ENCODE measurements at places on chromosomes 13 and 19. TPM values are rescaled to one million over a fixed set of nuclear protein-coding genes. Genes with fewer than 3 reads are reported as not detected.

DNA sequence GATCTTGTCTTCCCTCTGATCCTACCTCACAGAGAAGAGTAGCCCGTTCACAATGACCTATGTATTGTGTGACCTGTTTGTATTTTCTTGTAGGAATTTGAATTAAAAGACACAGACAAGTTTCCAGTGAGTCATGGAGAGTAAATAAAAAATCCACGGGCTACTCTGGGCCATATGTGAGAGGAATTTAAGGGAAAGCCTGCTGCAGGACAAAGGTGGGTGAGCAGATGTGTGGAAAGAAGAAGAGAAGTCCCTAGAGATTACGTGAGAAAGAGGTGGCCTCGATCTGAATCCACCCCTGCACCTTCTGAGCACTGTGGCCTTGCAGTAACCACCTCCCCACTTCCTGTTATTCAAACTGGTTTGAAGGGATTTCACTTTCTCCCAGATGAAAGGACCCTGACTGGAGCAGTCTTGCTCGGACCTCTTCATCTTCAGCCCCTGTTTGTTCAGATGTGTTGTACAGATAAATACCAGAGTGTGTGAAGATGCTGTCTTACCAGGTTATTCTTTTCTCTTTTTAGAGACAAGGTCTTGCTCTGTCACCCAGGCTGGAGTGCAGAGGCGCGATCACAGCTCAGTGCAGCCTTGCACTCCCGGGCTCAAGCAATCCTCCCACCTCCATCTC lies 205.4 kb downstream of the PDS5B start:
- no peak overlapping the region for H3K4me3 ChIP-seq
- no peaks in the 10 kb centered on the region for H3K27me3 ChIP-seq
- DNase-seq = no peak
- no peaks in the 10 kb centered on the region for H3K4me1 ChIP-seq
- H3K27ac ChIP-seq = no peak overlapping the region
- peaks cover 2% of the 10 kb centered on the region for H3K36me3 ChIP-seq

GRCh38 chr19:38727868-38728660 lies 16.2 kb downstream of the CAPN12 start:
- peak overlapping the region; percentile 66 for H3K27ac ChIP-seq
- H3K4me3 ChIP-seq = no peak overlapping the region
- peaks cover 91% of the 10 kb centered on the region for H3K36me3 ChIP-seq
- DNase-seq = no peak
- H3K27me3 ChIP-seq = no peaks in the 10 kb centered on the region

DNA sequence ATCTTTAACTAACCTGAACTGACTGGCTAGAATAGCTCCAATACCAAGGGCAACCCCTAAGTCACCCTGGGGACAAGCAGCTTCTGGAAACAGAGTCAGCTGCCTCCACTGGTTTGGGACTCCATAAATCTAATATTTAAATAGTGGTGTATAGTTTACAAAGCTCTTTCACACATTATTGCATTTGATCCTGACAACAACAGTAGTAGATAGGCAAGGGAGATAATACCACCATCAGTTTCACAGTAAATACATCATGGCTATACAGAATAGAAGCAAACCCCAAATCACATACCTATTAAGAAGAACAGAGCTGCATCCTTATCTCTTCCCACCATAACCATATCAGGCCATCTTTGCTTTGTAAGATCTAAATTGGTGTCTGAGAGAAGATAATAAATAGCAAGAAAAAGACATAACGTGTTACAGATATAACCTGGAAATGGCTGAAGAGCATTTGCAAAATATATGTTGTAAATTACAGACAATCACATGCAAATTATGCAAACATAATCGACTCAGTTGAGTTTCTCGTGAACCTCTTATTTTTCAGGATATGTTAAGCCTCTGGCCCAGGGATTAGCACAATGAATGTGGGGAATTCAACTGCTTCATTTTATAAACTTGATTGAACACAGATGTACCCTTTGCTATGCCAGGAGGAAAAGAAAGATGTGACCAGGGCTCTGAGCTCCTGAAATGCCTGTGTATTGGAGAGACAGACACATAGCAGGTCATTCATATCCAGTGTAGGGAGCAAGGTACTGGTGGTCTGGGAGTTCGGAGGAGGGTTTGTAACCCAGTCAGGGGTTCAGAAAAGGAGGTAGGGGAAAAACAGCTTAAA lies 142.5 kb downstream of the SLC7A1 start:
- H3K36me3 ChIP-seq = no peaks in the 10 kb centered on the region
- no peak for DNase-seq
- H3K27ac ChIP-seq = no peak overlapping the region
- H3K27me3 ChIP-seq = no peaks in the 10 kb centered on the region
- H3K4me1 ChIP-seq = no peaks in the 10 kb centered on the region

DNA sequence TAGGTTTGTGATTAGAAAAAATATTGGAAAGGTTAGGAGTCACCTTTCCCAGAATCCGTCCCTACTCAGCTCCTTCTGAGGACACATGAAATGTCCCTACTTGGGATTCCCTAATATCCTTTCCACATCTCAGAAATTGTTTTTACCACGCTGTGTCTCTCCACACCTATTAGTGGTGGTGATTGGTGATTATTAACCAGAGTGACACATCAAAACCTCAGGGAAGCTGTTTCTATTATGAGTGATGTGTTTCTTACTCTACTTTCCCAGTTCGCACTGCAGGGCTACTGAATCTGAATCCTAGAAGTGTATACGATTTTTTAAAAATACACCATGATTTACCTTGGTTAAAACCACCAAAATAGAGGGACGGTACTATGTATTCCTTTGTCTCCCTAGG lies 460.8 kb downstream of the TBC1D4 start:
- no peak overlapping the region for H3K4me3 ChIP-seq
- no peaks in the 10 kb centered on the region for H3K27me3 ChIP-seq
- H3K36me3 ChIP-seq = no peaks in the 10 kb centered on the region
- no peak overlapping the region for H3K27ac ChIP-seq
- H3K4me1 ChIP-seq = no peaks in the 10 kb centered on the region

GRCh38 chr19:7109678-7110289 lies 40.3 kb downstream of the ZNF557 start:
- no peaks in the 10 kb centered on the region for H3K4me1 ChIP-seq
- no peaks in the 10 kb centered on the region for H3K27me3 ChIP-seq

- no peaks in the 10 kb centered on the region for H3K4me1 ChIP-seq
- no peaks in the 10 kb centered on the region for H3K36me3 ChIP-seq
- H3K27me3 ChIP-seq = no peaks in the 10 kb centered on the region
- no peak overlapping the region for H3K4me3 ChIP-seq
Measured at GRCh38 chr19:42468273-42468796, 25.6 kb upstream of the CXCL17 start.

DNA sequence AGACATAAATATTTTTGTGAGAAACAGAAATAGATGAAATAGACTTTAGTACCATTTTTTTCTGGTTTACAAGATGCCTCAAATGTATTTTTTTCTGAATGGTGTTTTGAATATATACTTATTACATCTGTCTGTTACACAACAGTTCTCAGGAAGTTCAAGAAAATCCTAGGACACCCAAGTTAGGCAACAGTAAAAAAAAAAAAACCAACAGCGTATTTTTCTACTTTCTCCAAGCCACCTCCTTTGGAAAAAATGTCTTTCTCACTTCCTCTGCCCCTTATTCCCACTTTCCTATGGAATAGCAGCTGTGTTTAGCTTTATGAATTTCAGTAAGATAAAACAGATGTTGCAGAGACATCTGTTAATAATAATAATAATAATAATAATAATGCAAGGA lies 489.6 kb upstream of the KLF12 start:
- no peaks in the 10 kb centered on the region for H3K27me3 ChIP-seq
- H3K36me3 ChIP-seq = no peaks in the 10 kb centered on the region
- no peaks in the 10 kb centered on the region for H3K4me1 ChIP-seq
- H3K4me3 ChIP-seq = no peak overlapping the region
- no peak for DNase-seq

DNA sequence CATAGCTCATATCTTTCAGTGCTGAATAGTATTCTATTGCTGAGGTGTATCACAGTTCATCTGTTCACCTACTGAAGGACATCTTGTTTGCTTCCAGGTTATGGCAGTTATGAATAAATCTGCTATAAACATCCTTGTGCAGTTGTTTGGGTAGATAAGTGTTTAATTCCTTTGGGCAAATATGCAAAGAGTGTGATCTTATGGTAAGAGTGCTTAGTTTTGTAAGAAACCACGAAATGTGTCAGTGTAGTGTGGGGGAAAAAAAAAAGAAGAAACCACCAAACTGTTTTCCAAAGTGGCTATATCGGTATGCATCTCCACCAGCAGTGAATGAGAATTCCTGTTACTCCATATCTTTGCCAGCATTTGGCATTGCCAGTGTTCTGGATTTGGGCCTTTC lies 93.3 kb downstream of the PIBF1 start:
- H3K4me1 ChIP-seq = no peaks in the 10 kb centered on the region
- no peak for DNase-seq
- no peak overlapping the region for H3K27ac ChIP-seq
- no peaks in the 10 kb centered on the region for H3K27me3 ChIP-seq
- peaks cover 4% of the 10 kb centered on the region for H3K36me3 ChIP-seq
- H3K4me3 ChIP-seq = no peak overlapping the region

DNA sequence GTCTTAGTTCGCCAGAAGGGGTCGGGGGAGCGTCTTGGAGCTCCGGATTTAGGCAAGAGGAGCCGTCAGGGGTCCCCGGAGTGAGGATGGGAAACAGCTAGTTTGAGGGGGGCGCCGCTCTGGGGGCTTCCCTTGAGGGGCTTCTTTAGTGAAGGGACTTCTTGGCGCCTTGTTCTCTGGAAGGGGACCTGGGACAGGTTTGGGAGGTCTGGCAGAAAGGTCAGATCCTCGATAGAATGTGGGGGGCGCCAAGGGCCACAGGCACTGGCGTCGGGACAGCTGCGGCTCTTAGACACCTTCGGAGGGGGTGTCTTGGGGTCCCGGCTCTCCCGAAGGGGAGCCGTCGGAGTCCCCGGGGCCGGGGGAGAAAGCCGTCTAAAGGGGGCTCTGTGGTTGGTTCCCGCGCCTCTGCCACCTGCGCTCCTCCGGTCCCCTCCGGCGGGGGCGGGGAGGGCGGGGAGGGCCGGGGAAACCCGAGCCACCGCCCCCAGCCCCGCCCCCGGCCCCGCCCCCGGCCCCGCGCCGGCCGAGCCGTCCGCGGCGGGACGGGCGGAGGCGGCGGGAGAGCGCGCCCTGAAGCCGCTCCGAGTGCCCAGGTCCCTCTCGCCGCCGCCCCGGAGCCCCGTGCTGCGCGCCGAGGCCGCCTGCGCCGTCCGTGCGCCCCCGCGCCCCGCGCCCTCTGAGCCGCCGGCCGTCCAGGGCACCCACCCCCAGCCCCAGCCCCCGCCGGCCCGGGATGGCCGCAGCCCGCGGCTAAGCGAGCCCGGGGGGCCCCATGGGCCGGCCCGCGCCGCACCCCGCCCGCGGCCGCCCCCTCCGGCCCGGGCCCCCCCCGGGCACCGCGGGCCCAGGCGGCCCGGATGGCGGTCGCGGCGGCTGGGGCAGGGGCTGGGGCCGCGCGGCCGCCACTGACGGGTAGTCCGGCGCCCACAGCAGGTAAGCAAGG lies at the start of gene NRTN:
Gene NRTN, plus strand, starts transcription at position 552 of the 946 bp plus-strand sequence. CDS start 19,099 bp downstream, outside the sequence.
- no peak for DNase-seq
- peak within 1 kb of the TSS; percentile 40 for H3K4me3 ChIP-seq
- no peaks in the 10 kb centered on the region for H3K36me3 ChIP-seq

DNA sequence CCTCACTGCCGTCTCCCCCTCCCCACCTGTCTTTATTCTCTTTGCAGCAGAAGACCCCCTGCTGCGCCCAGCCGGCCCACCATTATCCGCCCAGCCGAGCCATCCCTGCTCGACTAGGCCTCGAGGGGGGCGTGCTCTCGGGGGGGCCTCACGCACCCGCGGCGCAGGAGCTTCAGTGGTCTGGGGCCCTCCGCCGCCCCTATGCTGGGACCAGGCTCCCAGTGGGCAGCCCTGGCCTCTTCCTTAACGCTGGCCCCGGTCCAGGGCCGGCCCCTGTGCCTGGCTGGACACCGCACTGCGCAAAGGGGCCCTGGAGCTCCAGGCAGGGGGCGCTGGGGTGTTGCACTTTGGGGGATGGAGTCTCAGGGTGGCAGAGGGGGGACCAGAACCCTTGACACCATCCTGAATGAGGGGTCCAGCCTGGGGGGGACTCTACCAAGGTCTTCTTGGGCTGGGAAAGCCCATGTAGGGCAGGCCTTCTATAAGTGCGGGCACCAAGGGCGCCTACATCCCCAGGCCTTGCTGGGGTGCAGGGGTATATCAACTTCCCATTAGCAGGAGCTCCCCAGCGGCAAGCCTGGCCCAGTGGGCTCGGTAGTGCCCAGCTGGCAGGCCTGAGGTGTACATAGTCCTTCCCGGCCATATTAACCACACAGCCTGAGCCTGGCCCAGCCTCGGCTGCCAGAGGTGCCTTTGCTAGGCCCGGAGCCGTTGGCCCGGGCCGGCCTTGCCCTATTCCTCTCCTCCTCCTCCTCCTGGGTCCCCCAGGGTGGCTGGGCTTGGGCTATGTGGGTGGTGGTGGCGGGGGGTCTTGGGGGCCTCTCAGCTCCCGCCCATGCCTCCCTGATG lies 4.9 kb downstream of the TMED1 start:
- no peak overlapping the region for H3K27ac ChIP-seq
- H3K27me3 ChIP-seq = no peaks in the 10 kb centered on the region
- peaks cover 60% of the 10 kb centered on the region for H3K36me3 ChIP-seq
- H3K4me3 ChIP-seq = no peak overlapping the region
- H3K4me1 ChIP-seq = peaks cover under 1% of the 10 kb centered on the region
- DNase-seq = no peak

DNA sequence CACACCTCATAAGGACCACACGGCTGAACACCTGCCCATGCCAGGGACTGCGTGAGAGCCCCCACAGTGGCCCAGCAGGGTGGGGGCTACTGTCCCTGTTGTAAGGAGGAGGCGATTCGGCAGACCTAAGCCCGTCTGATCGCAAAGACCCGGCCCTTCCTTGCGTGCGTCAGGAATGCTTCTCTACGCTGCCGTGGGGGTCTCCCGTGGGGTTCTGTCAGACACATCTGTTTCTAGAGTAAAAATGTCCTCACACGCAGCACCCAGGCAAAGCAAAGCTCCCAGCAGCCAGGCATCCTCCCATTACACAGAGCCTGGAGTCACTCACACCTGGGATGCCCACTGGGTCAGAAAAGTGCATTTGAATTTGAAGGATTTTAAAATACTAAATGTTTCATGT lies 147.7 kb upstream of the SOX1 start:
- no peak overlapping the region for H3K27ac ChIP-seq
- H3K4me3 ChIP-seq = no peak overlapping the region
- no peaks in the 10 kb centered on the region for H3K4me1 ChIP-seq
- H3K27me3 ChIP-seq = peaks cover 4% of the 10 kb centered on the region

DNA sequence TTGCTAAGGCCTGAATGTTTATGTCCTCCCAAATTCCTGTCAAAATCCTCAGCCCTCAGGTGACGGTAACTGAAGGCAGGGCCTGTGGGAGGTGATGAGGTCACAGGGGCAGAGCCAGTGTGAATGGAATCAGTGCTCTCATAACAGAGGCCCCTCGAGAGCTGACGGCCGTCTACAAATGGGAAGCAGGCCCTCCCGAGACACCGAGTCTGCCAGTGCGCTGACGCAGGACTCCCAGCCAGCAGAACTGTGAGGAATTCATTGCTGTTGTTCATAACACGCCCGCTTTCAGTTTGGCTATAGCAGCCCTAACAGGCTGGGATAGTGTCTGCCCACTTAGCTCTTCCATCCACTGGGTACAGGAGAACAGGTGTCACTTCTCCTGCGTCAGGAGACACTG lies 41.2 kb downstream of the CARS2 start:
- no peak for DNase-seq
- no peaks in the 10 kb centered on the region for H3K4me1 ChIP-seq
- no peaks in the 10 kb centered on the region for H3K27me3 ChIP-seq
- peaks cover 82% of the 10 kb centered on the region for H3K36me3 ChIP-seq

CGB8 gene
- not detected for polyA plus RNA-seq

ERCC5 gene
- polyA plus RNA-seq = 66.9 TPM

FBL gene
- 226 TPM for polyA plus RNA-seq

ZNF667 gene
- 9.0 TPM for polyA plus RNA-seq

OR7A5 gene
- polyA plus RNA-seq = not detected

SMARCA4 gene
- 91.1 TPM for polyA plus RNA-seq

Data from large intestine (tissue), 12 donors.